ENCODE measurements at places on chromosomes 11 and 22. TPM values are rescaled to one million over a fixed set of nuclear protein-coding genes. Genes with fewer than 3 reads are reported as not detected.
A peak's percentile ranks its signal among the peaks of the same experiment; 100 is the strongest.

ABTB2 gene
- polyA plus RNA-seq = 4.9 TPM

MYBPC3 gene
- polyA plus RNA-seq = not detected

PATE2 gene
- polyA plus RNA-seq = 0.07 TPM

ASRGL1 gene
- polyA plus RNA-seq = 4.3 TPM

IL18 gene
- polyA plus RNA-seq = 0.28 TPM

CLMP gene
- polyA plus RNA-seq = 85.1 TPM

HIC2 gene
- 1.2 TPM for polyA plus RNA-seq

LBHD1 gene
- polyA plus RNA-seq = 12.0 TPM

GRCh38 chr11:70494559-70495350 lies 96.4 kb downstream of the CTTN start:
- no peak for DNase-seq
- no peaks in the 10 kb centered on the region for H3K27me3 ChIP-seq
- no peak overlapping the region for H3K27ac ChIP-seq
- H3K4me3 ChIP-seq = no peak overlapping the region

DNA sequence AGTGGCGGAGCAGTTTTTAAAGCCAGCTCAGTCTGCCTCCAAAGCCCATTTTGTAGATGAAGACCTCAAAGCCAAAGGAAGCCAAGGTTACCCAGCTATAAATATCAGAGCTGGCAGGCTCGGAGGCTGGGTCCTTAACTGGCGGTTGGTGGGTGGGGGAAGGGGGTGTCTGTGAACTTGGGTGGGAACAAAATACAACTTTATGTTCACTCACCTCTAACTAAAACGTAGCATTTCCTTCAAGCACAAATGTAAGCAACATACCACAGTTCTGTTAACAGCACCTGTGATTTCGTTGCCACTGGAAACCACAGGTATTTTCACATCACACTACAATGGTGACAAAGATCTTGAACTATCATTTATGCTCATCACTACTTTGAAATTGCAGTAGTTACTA lies 99.7 kb upstream of the SYT13 start:
- no peak for DNase-seq
- H3K27me3 ChIP-seq = no peaks in the 10 kb centered on the region
- H3K4me3 ChIP-seq = no peak overlapping the region
- no peak overlapping the region for H3K27ac ChIP-seq
- no peaks in the 10 kb centered on the region for H3K36me3 ChIP-seq
- peaks cover 4% of the 10 kb centered on the region for H3K4me1 ChIP-seq

- H3K4me1 ChIP-seq = peaks cover 5% of the 10 kb centered on the region
- H3K4me3 ChIP-seq = peak overlapping the region; percentile 78
- H3K36me3 ChIP-seq = peaks cover 31% of the 10 kb centered on the region
- peak; percentile 12 for DNase-seq
Observed at GRCh38 chr11:65525546-65526480, 930 bp downstream of the SCYL1 start.

DNA sequence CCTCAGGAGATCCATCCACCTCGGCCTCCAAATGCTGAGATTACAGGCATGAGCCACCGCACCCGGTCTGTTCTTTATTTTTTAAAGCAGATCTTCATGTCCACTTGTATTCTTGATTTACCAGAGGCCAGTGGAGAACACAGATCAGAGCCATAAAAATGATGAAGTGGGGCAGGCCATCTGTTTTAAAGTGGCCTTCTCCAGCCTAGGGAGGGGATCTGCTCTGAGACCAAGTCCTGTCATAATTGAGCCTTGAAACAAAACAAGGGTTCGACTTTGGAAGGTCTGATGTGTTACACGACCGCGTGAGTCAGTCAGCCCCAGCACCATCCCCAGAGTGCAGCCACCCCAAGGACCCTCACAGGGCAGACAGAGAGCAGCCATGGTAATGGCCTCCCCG lies 27.5 kb downstream of the ABCC8 start:
- no peak overlapping the region for H3K4me3 ChIP-seq
- H3K27ac ChIP-seq = no peak overlapping the region
- no peaks in the 10 kb centered on the region for H3K27me3 ChIP-seq
- no peak for DNase-seq
- no peaks in the 10 kb centered on the region for H3K4me1 ChIP-seq

DNA sequence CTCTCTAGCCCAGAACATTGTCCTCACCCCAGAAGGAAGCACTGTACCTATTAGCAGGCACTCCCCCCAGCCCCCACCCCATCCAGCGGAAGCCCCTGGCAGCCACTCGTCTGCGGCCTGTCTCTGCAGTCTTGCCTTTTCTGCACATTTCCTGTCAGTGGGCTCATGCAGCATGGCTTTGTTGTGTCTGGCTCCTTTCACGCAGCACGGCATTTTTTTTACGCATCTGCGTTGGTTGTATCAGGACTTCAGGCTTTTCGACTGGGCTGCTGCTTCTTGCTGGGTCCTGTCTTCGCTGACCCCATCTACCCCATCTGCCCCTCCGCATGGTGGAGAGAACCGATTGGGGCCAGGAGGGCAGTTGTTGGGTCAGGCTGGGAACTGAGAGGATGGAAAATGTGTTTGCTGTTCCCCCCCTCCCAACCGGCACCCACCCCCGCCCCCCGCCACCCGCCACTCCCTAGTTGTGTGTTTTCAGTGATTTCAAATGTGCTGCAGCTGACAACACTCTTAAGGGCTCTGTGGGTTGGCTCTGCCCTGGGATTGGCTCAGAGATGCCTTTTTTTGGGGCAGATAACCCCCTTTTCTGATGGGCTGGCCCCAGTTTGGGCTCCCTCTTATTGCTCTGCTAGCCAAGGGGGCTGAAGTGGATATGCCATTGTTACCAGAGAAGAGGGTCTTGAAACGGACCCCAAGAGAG lies 110.0 kb downstream of the KIAA1671 start:
- peak overlapping the region; percentile 24 for H3K27ac ChIP-seq
- H3K27me3 ChIP-seq = no peaks in the 10 kb centered on the region
- no peak overlapping the region for H3K4me3 ChIP-seq
- DNase-seq = peak; percentile 54
- H3K4me1 ChIP-seq = peaks cover 16% of the 10 kb centered on the region

GRCh38 chr11:44784436-44784760 lies 57.6 kb downstream of the TSPAN18 start:
- H3K4me1 ChIP-seq = peaks cover 53% of the 10 kb centered on the region
- H3K27ac ChIP-seq = peak overlapping the region; percentile 85
- no peaks in the 10 kb centered on the region for H3K27me3 ChIP-seq
- no peaks in the 10 kb centered on the region for H3K36me3 ChIP-seq
- no peak overlapping the region for H3K4me3 ChIP-seq

- H3K4me1 ChIP-seq = no peaks in the 10 kb centered on the region
- no peak overlapping the region for H3K4me3 ChIP-seq
- DNase-seq = no peak
- H3K27ac ChIP-seq = no peak overlapping the region
Observed at GRCh38 chr11:126768702-126769101, 231.9 kb downstream of the KIRREL3 start.

DNA sequence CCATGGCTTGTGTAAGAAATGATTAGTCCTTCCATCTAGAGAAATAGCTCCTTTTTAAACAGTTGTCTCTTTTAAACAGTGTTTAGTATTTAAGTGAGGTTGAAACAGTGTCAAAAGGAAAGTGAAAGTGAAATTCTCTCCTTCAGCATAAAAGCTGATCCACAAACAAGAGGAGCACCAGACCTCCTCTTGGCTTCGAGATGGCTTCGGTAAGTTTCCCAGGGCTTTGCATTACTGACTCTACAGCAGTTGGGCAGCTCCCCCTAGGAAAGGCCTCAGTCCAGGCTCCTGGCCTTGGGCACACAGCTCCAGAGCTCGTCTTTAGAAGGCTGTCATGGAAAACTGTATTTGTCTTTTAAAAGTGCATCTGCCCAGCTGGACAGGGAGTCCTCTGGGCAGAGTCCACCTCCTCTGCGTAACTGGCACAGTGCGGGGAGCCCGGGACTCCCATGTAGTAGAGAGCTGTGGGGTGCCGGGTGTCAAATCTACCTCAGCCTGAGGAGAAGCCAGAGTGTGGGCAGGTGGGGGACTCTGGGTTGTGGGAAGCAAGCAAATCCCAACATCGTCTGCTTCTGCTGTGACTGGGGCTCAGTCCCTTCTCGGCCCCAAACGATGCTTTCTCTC lies at the start of gene PLAAT4:
Gene PLAAT4, plus strand, starts transcription at position 140 of the 624 bp plus-strand sequence. Its CDS starts 61 bp downstream, at position 201.
- H3K27me3 ChIP-seq = no peaks in the 10 kb centered on the region
- no peaks in the 10 kb centered on the region for H3K36me3 ChIP-seq
- no peak within 1 kb of the TSS for H3K4me3 ChIP-seq

- DNase-seq = no peak
- no peak overlapping the region for H3K4me3 ChIP-seq
- no peaks in the 10 kb centered on the region for H3K36me3 ChIP-seq
- H3K4me1 ChIP-seq = no peaks in the 10 kb centered on the region
- no peak overlapping the region for H3K27ac ChIP-seq
Observed at GRCh38 chr11:65066805-65067291, 8.5 kb upstream of the NAALADL1 start.

Data from SK-N-SH (cell line).